ENCODE measurements at places on chromosomes 1 and 21.
A peak's percentile ranks its signal among the peaks of the same experiment; 100 is the strongest.

GRCh38 chr1:107821340-107821739, 143.6 kb downstream of the VAV3 start:
- no peak for DNase-seq

GRCh38 chr1:155141749-155142148, 1.4 kb upstream of the DPM3 start:
- no peak for DNase-seq

DNA sequence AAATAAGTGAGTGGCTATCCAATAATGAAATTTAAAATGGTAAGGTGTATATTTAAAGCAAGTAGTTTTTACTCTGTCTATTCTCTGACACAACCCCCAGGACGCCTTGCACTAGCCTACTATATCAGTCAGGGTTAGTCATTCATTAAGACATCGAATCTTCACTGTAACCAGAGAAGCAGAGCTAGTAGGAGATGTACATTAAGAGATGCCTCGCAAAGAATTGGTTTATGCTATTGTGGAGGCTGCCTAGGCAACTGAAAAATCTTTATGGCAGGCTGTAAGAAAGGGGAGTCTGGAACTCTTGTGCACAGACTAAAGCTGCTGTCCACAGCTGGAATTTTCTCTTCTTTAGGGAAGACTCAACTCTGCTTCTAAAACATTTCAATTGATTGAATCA, 28.8 kb downstream of the NTNG1 start:
- no peak for DNase-seq

DNA sequence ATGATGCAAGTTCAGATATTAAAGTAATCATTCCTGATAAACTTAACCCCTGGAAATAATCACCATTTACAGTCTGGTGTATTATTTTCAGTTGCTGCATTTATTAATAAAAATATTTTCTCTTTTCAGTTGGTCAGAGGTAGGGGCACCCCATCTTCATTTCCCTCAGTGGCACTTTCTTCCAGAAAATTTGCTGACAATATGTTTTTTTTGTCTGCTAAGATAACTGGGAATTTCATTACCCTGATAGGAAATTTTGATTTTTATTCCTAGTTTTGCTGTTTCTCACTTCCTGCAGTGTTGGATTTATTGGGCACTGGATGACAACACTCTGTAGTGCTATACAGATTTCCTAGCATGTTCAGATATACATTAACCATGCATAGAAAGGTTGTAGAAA, 33.1 kb upstream of the APOBEC4 start:
- no peak for DNase-seq

GRCh38 chr1:192737306-192737705, 71.5 kb upstream of the RGS2 start:
- no peak for DNase-seq

GRCh38 chr21:16580661-16581060, 850.9 kb downstream of the USP25 start:
- no peak for DNase-seq

GRCh38 chr1:69252696-69253095, 315.0 kb upstream of the LRRC7 start:
- DNase-seq, result no peak

GRCh38 chr21:46187814-46188213, 3.6 kb upstream of the SPATC1L start:
- DNase-seq, result peak; percentile 18

GRCh38 chr1:218498056-218498938, 153.2 kb downstream of the TGFB2 start:
- DNase-seq, result no peak

- peak; percentile 14 for DNase-seq
Observed at GRCh38 chr1:86741947-86742572, 37.7 kb downstream of the SH3GLB1 start.

DNA sequence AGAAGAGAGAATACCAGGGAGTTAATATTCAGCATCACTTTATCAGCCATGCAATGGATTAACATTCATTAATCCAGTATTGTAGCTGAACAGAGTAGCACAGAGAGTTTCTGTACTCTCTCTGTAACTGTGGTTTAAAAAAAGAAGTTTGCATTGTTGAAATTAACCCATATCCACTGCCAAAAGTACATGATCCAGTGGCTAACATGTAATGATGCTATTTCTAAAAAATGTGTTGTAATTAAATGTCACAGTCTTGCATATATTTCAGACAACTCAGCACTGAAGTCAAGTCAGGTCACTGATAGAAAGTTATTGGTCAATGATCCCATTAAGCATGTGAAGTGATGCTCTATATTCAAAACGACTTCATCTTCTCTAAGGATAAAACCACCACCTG, 141.3 kb downstream of the NRIP1 start:
- DNase-seq, result no peak

- no peak for DNase-seq
Observed at GRCh38 chr1:159790237-159790917, 9.6 kb downstream of the DUSP23 start.

DNA sequence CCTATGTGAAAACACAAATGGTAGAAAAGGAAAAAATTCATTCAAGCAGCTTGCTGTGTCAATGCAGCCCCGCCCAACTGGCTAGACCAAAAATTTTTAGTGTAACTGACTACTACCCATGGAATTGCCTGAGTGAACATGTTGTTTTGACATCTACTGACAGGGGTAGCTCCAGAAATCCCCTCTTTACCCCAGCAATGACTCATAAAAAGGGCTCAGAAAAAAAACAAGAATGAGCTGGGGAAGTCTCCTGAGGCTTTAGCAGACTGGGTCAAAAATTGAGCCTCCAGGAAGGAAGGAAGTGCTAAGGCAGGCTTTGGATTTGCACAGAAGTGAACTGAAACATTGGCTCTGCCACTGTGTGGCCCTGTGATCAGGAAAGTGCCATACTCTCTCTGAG, 24.4 kb upstream of the FGGY start:
- no peak for DNase-seq

- DNase-seq, result no peak
Observed at GRCh38 chr1:37634244-37634991, at the start of gene RSPO1. Gene RSPO1, minus strand, starts transcription at chr1:37634892. Its CDS starts 5,231 bp downstream, at chr1:37629661.

GRCh38 chr1:12604114-12604874, 13.7 kb downstream of the DHRS3 start:
- peak; percentile 10 for DNase-seq

- DNase-seq, result peak; percentile 49
Observed at GRCh38 chr1:116817582-116818064, 63.4 kb downstream of the CD2 start.

DNA sequence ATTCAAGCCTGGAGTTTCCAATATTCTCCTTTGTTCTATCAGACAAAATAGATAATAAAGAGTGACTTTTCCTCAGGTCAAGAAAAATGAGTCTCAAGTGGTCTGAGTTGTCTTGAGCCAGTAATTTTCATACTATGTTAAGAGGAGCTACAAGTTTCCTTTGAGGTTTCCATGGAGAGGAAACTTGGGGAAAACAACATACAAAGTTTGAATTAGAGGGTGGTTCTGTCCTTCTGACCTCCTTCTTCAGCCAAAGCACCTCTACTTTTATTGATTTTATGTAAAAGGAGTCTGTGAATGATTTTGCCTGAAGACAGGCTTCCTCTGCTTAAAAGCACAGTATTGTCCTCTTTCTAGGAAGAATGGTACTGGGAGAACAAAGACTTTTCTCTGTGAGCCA, 497.2 kb upstream of the PKN2 start:
- no peak for DNase-seq

GRCh38 chr1:200354243-200354642, 55.6 kb downstream of the ZNF281 start:
- DNase-seq, result no peak

All from NCI-H2171 treated with DMSO at 0.1 percent for 48 hours (cell line).